ENCODE measurements at places on chromosomes 16 and 17.
A peak's percentile ranks its signal among the peaks of the same experiment; 100 is the strongest.

DNA sequence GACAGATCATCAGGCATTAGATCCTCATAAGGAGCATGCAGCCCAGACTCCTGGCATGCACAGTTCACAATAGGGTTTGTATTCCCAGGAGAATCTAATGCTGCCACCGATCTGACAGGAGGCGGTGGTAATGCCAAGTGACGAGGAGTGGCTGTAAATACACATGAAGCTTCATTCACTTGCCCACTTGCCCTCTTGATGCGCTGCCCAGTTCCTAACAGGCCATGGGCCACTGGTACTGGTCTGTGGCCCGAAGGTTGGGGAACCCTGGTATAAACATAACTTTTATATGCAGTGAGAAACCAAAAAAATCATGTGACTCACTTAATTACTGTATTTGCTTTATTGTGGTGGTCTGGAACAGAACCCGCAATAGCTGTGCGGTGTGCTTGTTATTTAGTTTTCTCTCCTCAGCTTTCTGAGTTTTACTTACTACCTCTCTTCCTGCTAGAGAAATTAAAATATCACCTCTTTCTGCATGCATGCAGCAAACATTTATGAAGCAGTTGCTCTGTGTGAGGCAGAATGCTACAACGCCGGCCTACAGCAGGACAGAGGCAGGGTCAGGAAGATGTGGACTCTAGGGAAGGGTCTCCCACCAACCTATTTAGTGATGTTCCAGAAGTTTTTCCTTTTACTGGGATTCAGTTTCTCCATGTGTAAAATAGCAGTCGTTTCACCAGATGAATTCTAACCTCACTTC is 151.3 kb downstream of the MAF start:
- no peak for DNase-seq

- DNase-seq: peak; percentile 77
These were observed 363 bp upstream of the MIF4GD start for GRCh38 chr17:75271233-75271954.

DNA sequence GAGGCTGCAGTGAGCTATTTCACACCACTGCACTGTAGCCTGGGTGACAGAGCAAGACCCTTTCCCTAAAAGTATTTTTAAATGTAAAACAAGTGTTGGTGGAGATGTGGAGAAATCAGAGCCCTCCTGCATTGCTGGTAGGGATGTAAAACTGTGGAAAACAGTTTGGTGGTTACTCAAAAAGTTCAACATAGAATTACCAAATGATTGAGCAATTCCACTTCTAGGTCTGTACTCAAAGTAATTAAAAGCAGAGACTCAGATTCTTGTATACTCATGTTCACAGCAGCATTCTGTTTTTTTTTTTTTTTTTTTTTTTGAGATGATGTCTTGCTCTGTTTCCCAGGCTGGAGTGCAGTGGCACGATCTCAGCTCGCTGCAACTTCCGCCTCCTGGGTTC is 141.8 kb downstream of the PITPNC1 start:
- no peak for DNase-seq

DNA sequence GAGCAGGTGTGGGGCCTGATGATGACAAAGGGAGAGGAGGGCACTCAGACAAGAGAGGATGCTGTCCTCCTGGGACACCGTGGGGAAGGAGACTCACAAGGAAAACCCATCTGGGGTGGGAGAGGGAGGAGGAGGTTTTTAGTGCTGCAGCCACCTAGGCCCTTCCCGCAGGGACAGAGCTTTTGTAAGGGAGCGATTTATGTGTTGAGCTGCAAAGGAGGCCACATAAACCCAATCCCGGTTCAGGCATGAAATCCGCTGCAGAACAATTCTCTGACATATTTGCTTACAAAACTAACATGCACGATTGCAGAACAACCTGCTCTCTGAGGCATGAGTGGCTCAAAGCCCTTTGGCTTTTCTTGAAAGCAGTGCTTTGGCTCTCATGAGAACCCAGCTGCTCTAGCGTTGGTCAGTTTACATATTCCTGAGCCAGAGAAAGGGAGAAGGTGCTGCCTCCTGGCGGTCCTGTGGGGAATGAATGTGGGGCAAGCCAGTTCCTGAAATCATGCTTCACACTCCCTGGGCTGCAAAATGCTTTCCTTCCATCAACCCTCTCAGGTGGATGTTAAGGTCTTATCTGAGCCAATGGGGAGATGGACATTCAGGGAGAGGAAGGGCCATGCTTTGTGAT is 122.4 kb upstream of the NLRP1 start:
- peak; percentile 67 for DNase-seq

- DNase-seq: no peak
These were observed 88.4 kb upstream of the ATF7IP2 start for GRCh38 chr16:10297341-10298006.

DNA sequence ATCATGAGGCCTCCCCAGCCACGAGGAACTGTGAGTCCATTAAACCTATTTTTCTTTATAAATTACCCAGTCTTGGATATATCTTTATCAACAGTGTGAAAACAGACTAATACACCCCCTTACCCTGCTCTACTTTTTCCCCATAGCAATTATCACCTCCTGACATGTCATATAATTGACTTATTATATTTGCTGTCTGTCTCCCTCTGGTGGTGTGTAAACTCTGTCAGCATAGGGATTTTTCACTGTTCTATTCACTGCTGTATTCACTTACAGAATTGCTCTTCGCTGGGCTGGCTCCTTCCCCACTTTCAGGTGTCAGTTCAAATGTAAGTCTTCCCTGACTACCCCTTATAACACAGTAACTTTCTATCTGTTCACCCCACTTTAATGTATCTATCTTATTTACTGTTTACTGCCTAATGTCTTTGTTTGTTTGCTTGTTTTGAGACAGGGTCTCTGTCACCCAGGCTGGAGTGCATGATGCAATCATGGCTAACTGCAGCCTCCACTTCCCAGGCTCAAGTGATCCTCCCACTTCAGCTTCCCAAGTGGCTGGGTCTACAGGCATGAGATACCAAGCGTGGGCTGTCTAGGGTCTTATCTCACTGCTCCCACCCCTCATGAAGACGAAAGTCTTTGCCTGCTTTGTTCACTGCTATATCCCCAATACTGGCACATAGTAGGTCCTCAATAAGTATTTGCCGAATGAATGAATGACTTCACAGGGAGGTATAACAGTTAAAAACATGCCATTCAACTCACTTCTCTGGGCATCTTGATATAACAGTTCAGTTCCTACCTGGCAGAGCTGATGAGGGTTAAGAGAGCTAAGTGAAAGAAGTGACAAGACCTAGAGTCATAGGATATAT is 52.4 kb upstream of the CDH3 start:
- DNase-seq: no peak

GRCh38 chr16:84788920-84789391 is 30.8 kb upstream of the CRISPLD2 start:
- no peak for DNase-seq

GRCh38 chr16:14061732-14062259 is 9.3 kb upstream of the MRTFB start:
- DNase-seq: no peak

GRCh38 chr17:82278308-82278707 is 4.8 kb upstream of the CSNK1D start:
- no peak for DNase-seq

DNA sequence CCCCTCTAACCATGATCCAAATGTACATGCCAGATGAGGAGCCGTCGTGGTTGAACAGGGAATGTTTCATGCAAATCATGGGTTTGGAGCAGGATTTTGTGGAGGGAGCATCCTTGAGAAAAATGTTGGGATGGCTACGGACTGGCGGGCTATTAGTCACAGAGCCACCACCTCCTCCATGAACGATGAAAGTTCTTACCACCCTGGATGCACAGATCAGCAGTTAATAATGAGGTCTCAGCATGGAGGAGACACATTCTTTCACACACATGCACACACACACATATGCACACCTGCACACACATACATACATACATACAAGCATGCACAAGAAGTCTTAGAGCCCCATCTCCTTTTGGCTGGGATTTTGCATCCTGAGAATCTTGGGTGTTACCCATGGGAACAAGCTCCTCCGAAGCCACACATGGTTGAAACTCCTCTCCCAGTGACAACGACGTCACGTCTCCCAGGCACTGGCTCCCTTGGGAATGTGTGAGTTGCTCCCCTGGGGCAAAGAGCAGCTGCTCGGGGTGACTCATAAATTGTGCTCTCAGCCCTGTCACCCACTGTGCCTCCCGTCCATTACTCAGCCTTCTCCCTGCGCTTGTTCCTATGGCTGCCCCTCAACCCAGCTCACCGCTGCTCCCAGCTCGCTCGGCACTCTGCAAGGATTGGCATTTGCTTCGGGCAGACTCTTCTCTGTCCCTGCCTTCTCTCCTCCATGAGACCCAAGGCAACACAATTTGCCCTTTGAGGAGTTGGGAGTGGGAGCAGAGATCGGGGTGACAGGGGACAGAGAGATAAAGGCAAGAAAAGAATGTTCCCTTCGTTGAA is 344.6 kb downstream of the SOX9 start:
- no peak for DNase-seq

- DNase-seq: no peak
These were observed 3.3 kb downstream of the KATNB1 start for GRCh38 chr16:57738844-57739243.

DNA sequence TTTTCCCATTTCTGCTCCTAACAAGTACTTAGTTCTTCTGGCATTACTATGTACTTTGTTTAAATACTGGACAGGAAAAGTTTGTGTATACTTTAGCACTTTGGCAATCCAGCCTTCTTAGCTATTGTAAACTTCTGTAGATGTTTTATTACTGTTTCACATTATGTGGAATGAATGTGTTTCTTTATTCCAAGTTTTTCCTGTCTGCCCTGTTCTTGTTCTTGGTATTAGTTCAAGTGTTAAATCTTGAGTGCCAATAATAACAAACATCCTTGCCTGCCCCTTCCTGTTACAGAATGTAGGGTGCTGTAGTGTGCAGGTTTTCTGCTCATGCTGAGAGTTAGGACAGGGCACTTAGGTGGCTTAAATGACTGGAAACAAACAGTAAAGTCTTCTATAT is 7.3 kb upstream of the CAPNS2 start:
- DNase-seq: no peak

- peak; percentile 5 for DNase-seq
These were observed 4.1 kb downstream of the ICAM2 start for GRCh38 chr17:64016231-64016784.
